Progenitor cell of endocrine pancreas (in vitro differentiated cells): ENCODE measurements at places on chromosomes 11 and 22. TPM values are rescaled to one million over a fixed set of nuclear protein-coding genes. Genes with fewer than 3 reads are reported as not detected.

GRCh38 chr11:60077216-60077817 lies 11.1 kb upstream of the MS4A2 start:
- DNase-seq, result no peak

DNA sequence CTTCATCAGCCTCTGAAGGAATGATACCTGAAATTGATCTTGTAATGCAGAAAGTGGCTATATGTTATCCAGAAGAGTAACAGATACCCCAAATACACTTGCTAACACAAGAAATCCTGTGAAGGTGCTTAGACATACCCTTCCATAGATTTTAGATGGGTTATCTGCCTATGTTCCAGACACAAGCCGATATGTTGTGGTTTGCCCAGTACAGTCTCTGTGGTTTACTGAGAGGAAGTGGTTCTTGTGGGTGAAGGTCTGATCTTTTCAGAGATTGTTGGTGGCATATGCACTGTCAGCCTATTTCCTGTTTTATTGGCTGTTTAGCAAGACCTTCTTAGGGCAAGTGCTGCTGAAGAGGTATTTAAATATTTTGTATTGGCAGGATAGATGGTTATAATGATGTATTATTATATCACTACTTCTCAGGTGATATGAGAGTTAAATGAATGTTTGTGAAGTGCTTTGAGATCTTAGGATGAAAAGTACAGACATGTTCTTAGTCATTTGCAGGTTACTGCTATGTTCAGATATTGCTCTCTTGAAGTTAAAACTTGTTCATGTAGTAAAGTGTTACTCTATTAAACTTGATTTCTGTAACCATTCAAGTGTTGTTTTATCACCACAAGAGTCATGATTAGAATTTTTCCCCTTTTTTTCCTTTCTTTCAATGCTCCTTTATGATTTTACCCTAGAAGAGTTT lies 8.2 kb downstream of the ARHGEF12 start:
- no peak for DNase-seq

DNA sequence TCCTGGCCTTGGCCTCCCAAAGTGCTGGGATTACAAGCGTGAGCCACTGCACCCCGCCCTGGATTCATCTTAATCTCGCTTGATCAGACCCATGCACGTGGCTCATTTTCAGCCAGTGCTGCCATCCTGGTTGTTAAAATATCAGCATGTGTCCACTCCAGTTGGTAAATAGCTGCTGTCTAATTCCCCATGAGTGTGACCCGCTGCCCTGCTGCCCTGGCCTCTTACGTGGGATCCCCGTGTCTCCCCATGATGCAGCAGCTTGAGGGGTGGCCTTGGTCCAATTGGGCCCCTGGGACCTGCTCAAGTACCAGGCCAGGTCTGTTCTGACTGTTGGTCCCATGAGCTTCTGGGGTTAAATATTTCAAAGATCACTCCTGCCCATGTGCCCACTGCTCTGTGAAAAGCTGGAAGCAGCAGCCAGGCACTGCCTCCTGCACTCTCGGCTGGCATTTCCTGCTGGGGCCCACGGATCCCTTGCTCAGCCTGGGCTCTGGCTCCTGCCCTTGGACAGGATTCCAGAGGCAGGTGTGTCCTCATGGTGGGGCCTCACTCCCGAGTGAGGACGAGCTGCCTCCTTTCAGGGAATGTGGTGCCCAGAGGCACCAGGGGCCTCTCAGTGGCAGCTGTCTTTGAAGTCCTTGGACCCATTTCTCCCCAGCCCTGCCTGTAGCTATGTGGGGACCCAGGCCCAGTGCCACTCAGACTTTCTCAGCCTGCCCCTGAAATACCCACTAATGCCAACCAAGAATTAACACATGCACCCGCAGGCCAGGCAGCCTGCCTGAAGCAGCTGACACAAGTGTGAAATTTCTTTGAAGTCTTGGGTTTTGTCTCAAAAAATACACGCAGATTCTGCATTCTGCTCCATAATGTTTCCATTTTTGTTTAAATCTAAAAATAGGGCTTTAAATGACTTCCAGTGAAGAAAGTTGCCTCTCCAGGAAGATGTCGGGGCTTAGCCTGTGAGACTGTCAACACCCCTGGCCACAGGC lies 38.1 kb upstream of the PRDM11 start:
- no peak for DNase-seq

GRCh38 chr11:115084231-115084630 lies 405.9 kb downstream of the NXPE2 start:
- no peak for DNase-seq

The A4GALT gene
- total RNA-seq, result 0.47 and 1.1 TPM in 2 replicates

The MLC1 gene
- total RNA-seq, result not detected in 2 replicates

DNA sequence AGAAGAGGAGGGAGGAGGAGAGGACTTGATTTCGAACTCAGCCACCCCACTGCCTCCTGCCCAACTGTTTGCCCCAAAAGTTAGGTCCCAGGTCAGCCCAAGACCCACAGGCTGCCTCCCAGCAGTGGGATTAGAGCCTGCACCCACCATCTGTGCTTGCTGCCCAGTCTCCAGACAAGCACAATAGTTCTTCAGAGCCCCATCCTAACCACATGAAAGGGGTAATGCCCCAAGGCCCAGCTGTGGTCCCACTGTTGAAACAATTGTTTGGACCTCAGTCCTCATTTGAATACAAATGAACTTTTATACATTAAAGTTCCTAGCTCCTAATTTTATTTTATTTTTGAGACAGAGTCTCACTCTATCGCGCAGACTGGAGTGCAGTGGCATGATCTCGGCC lies 5.4 kb upstream of the VPS51 start:
- no peak for DNase-seq

DNA sequence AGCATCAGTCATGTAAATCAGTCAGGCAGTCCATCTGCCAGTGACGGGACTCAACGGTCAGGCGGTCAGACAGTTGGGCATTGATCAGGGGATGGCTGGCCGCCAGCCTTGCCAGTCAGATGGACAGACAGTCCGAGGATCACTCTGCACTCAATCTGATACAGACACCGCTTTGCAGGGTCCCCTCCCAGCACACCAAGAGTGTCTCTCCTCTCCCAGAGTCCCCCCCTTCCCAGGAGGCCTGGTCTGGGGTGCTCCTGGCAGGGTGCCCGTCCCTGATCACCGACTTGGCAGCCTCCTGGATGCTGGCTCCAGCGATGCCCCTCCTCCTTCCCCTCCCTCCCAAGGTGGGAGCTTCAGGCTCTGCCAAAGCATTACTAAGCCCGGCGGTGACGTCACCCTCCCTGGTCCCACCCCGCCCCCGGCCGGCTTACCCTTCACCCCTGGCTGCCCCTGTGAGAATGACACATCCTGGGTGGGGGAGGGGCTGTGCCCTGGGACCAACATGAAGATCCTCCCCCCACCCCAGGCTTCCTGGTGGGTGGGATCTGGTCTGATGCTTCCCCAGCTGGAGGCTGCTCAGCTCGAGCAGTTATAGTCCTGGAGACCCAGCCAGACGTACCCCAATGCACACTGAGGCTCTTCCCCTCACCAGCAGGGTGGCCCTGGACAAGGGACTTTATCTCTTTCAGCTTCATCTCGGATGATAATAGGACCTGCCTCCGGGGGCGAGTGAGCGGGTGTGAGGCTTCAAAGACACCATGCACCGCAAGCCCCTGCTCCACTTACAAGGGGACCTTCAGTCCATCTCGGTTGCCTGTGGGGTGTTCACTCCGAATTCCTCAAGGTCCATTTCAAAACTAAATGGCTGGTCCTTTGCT lies 69.2 kb downstream of the CD82 start:
- DNase-seq, result no peak

The SLN gene
- total RNA-seq, result 0.67 TPM in 1 of 2 replicates, not detected in the other

- DNase-seq, result no peak
These were observed 15.5 kb downstream of the SLC1A2 start for GRCh38 chr11:35403765-35404387.

The FBXO3 gene
- 31.9 and 37.2 TPM in 2 replicates for total RNA-seq

DNA sequence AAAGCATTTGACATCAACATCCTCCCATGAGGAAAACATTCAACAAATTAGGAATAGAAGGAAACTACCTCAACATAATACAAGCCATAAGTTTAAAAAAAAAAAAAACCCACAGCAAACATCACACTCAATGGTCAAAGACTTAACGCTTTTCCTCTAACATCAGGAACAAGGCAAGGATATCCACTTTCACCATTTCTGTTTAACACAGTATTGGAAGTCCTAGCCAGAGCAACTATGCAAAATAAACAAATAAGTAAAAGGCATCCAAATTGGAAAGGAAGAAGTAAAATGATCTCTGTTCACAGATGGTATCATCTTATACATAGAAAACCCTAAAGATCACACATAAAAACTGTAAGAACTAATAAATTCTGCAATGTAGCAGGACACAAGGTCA lies 13.1 kb downstream of the FXYD6 start:
- DNase-seq, result no peak

The PLA2G3 gene
- total RNA-seq, result 2.6 and 4.6 TPM in 2 replicates

The ARSA gene
- total RNA-seq, result 36.2 and 37.1 TPM in 2 replicates

The SUSD2 gene
- total RNA-seq, result 0.75 and 0.79 TPM in 2 replicates

DNA sequence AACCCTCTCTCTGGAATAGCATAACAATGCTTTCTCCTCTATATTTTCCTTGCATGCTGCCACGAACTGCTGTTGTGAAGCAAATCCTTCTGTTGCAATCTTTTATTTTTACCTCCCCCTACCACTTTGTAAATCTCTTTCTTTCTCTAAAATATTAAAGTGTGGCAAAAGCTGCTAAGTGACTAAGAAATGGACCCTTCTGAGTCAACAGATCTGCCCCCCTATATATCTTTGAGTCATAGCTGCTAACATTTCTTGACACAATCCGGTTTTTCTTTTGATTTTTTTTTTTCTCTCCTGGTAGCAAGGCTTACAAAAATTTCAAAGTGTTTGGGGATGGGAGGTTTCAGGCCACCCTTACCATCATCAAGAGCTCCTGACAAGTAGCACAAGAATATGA lies 39.0 kb upstream of the KIRREL3 start:
- no peak for DNase-seq

The PRR33 gene
- not detected in 2 replicates for total RNA-seq

- no peak for DNase-seq
These were observed 65.7 kb downstream of the SGSM1 start for GRCh38 chr22:24871611-24872205.

The MAJIN gene
- not detected in 2 replicates for total RNA-seq

- no peak for DNase-seq
These were observed 49.5 kb downstream of the PACS1 start for GRCh38 chr11:66119348-66120133.

DNA sequence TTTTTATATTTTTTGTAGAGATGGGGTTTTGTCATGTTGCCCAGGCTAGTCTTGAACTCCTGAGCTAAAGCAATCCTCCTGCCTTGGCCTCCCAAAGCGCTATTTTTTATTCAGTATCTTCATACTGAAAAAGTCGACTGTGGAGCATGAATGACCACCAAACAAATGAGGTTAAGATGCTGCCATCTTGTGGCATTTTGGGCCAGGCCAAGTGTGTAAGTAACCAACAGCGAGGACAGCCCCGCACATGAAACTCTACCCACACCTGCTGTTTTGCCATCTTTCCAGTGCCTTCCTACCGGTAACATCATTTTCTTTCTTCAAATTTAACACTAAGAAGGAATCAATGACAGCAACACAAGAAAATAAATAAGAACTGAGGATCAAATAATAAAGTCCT lies 32.2 kb upstream of the AQP11 start:
- no peak for DNase-seq

The HOATZ gene
- not detected in 2 replicates for total RNA-seq
